ENCODE measurements at places on chromosomes 4 and X.
A peak's percentile ranks its signal among the peaks of the same experiment; 100 is the strongest.

DNA sequence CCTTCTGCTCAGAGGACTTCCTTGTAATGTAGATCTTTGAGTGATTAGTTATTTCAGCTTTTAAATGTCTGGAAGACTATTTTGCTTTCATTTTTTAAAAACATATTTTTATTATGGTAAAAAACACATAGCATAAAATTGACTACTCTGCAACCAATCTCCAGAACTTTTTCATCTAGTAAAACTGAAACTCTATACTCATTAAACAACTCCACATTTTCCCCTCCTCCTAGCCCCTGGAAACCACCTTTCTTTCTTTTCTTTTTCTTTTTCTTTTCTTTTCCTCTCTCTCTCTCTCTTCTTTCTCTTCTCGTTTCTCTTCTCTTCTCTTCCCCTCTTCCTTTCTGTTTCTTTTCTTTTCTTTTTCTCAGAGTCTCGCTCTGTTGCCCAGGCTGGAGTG is 230.6 kb downstream of the DLG3 start:
- DNase-seq = no peak

GRCh38 chr4:100582146-100582545 is 64.3 kb upstream of the EMCN start:
- DNase-seq = no peak

GRCh38 chr4:23368081-23368697 is 521.7 kb downstream of the PPARGC1A start:
- DNase-seq = peak; percentile 10

- no peak for DNase-seq
Measured at GRCh38 chr4:145130130-145130529, 32.0 kb downstream of the ABCE1 start.

DNA sequence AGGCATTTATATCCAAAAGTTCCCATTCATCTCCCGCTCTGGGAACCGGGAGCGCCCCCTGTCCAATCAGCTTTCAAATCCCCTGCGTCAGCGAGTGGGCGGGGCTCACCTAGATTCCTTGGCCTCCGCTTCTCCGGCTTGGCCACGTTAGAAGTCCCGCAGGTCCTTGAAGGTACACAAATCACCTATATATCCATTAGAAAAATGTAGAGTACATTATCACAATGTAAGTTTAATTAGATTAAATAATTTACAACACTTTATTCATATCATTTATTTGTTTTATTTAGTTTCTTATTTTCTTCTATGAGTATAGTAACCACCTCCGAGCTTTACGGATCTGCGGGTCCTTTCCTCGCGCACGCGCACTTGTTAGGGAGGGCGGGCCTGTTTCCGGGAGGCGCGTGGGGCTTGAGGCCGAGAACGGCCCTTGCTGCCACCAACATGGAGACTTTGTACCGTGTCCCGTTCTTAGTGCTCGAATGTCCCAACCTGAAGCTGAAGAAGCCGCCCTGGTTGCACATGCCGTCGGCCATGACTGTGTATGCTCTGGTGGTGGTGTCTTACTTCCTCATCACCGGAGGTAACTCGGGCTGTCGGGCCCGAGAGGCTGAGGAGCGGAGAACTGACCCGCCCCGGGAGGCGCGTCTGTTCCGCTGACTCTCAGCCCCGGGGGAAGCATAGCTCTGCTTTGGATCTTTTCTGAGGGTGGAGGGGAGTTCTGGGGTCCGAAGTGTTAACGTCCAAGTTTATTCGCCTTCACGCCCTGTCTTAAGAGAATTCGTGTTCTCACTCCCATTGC is at the start of gene OSTC:
Gene OSTC (plus strand): TSS at position 388 of the 802 bp plus-strand sequence. CDS start 57 bp downstream, at position 445.
- DNase-seq = peak; percentile 98

- DNase-seq = no peak
Measured at GRCh38 chr4:108821351-108821930, 58.6 kb upstream of the ETNPPL start.

DNA sequence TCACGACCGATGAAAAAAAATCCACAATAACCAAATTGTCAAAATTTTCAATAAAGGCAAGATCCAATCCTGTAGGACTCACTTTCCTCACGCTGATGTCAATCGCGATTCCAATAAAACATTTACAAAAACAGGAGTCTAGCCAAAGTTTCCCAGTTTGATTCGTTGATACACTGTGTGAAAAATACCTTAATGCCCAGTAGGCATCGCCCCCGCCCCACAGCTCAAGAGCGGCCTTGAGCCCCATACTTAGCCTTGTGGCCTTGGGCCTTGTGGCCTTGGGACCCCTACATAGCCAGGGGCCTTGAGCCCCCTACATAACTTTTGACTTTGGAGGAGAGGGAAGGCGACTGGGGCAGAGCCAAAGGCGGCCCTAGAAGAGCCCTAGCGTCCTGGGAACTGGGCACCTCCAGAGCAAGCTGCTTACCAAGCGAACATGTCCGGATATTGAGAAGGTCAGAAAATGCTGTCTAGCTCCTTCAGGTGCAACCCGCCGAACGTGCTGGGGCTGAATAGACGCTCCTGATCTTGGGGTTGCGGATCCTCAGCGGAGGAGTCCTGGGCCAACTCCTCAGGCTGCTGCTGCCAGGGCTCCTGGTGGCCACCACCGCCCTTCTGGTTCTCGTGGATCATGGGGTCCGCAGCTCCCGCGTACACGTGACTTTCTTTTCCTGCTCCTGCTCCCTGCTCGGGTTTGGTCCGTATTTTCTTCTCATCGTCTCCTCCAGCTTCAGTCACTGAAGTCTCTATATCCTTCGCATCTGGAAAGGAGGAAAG is 62.9 kb downstream of the RHOXF2B start:
- no peak for DNase-seq

DNA sequence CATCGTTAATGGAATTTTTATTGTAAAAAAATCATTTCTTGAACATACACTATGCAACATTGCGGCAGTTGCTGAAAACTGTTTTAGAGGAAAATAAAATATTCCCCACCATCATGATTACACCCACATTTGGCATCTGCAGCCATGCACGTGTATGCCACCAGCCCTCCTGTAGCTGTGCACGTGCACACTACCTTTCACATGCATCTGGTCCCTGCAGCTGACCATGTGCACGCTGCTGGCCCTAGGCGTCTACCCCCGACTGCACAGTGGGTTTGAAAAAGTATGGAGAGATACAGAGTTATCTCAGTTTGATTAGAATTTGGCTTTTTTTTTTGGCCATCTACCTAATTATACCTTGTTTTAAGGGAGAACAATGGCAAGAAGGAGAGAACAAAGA is 569.8 kb upstream of the IGFBP7 start:
- no peak for DNase-seq

GRCh38 chrX:141405853-141406492 is 163.7 kb upstream of the SPANXC start:
- no peak for DNase-seq

GRCh38 chrX:114028907-114029662 is 554.8 kb upstream of the HTR2C start:
- no peak for DNase-seq

GRCh38 chrX:36431819-36432218 is 512.3 kb downstream of the CFAP47 start:
- no peak for DNase-seq

DNA sequence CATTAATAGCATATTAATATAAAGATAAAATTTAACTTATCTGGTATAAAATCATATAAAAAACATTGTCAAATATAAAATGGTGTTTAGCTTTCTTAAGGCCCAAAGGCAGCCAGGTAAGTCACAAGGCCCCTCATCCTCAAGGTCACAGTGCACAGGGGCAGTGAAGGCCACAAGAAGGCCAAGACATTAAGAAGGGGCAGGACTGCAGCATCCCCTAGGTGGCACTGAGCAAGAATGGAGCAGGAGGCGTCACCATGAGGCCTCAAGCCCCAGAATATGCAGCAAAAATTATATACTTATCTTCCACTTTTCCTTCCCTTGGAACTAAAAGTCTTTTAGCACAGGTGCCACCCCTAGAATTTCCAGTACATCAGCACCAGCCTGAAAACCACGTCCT is 49.5 kb upstream of the MAGEA8 start:
- peak; percentile 33 for DNase-seq

DNA sequence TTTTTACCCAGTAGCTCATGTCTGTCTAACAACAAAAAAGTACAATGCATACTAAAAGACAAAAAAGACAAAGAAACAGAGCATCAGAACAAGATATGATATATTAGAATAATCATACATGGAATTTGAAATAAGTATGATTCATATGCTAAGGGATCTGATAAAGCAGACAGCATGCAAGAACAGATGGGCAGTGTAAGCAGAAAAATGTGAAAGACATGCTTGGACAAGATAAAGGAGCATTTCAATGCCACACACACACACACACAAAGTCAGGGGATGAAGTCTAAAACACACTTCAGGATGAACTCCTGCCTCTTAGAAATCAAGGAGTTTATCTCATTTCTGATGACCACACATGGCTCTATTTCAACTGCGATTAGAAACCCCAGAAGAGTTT is 649.6 kb upstream of the NDST4 start:
- no peak for DNase-seq

DNA sequence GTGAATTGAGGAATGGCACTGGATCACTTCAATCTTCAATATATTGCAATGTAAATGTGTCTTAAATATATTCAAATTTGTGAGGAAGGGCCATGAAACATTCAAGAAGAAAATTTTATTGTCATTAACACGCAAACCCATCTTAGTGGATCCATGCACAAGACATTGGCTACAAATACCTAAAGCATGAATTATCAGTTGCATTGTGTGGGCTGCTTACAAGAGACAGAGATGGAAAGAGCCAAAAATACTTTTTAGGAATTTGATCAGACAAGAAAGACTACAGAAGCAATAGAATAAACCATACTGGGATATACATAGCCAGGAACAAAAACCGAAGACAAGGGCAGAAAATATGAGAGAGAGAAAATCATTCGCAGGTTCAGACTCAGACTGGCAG is 616.2 kb upstream of the GRIA3 start:
- no peak for DNase-seq

- DNase-seq = no peak
Measured at GRCh38 chr4:146062340-146062739, 113.2 kb upstream of the LSM6 start.

DNA sequence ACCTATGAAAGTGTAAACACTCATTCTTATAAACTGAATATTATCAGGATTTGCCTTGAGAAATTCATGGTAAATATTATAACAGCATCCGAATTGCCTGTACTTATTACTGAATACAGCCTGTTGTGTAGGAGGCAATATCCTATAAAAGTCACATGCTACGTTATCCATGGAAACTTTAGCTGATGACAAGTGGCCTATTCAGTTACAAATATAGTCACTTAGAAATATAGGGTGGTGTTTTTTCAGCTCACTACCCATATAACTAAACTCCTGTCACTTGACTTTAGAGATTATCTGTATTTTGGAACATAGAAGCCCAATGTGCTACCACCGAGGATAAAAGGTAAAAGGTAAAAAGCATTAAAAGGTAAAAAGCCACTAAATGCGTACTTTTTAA is 493.4 kb downstream of the INPP4B start:
- DNase-seq = no peak

DNA sequence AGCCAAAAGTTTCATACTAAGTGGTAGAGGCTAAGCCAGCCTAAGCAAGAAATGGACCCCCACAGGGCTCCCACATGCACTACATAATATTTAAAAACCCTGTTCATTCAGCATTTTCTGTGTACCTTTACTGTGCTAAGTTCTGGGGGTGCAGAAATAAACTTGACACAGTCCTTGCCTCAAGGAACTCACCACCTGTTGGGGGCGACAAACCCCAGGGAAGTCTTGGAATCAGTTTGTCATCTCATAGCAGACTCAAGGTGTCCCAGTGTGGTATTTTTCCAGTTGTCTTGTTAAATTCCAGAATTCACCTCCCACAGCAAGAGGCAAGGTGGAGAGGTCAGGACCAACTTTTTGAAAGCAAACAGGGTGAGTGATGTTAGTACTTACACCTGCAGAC is 43.1 kb downstream of the ATG4A start:
- DNase-seq = no peak

- DNase-seq = no peak
Measured at GRCh38 chrX:153867671-153868070, 18.3 kb downstream of the L1CAM start.

- DNase-seq = no peak
Measured at GRCh38 chr4:17633600-17633999, 19.2 kb downstream of the MED28 start.

DNA sequence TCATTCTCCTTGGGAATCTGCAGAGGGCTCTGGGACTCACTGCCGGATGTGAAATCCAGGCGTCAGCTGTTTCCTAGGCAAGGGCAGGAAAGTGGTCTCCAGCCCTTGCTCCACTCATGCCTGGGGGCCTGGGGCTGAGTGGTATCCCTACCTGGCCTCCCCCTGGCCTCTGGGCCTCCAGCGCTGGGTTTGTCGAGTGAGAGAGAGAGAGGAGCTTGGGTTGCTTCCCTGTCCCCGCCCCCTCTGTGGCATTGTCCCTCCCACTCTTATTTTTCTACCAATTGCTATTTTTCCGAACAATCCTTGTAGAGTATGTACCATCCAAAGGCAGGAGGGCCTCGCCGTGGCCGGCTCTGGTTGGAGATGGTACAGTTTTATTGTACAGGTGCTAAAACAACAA is 53.1 kb downstream of the ELF4 start:
- no peak for DNase-seq

DNA sequence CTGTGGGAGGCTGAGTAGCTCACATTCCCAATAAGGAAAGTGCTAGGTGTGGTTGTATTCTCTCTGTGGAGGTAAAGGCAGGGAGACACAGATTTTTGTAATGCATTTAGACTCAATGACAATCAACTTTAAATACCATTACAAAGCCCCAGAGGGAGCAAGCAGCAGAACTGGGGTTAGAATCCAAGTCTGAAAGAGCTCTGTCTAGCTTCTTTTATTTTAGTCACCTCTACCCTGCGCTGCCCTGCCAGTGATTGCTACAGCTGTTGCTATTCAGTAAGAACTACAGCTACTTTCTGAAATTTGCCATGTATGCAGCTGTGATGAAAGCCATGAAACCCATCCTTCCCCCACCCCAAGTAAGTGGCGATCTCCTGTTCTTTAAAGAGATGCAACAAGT is 22.5 kb downstream of the SLC39A8 start:
- DNase-seq = no peak

DNA sequence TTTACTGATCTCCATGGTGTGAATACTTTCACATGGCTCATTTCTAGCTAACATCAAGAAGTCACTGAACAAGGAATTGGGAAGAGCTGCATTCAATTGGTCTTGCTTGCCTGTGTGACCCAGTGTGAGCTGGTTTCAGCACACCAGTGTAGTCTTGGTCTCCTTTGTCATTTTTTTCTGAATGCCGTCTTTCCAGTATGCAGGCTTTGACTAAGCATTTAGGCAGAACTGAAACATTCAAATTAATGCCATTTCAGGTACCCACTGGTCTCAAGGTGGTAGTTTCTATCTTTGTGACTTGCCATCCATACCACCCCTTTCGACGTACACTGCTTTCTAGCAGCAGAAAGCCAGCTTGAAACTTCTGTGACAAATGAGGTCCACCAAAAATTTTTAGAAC is 550.5 kb upstream of the BOD1L1 start:
- DNase-seq = no peak

GRCh38 chr4:17771284-17771908 is 10.0 kb downstream of the FAM184B start:
- DNase-seq = no peak

- no peak for DNase-seq
Measured at GRCh38 chr4:13261486-13262257, 222.5 kb downstream of the RAB28 start.
